ENCODE measurements at places on chromosomes 13 and 19.

GRCh38 chr19:3572132-3572854 lies 451 bp upstream of the HMG20B start:
- peak overlapping the region; percentile 72 for H3K27ac ChIP-seq
- H3K27me3 ChIP-seq, result no peaks in the 10 kb centered on the region

- peaks cover 33% of the 10 kb centered on the region for H3K36me3 ChIP-seq
- no peaks in the 10 kb centered on the region for H3K27me3 ChIP-seq
- no peaks in the 10 kb centered on the region for H3K4me1 ChIP-seq
- H3K4me3 ChIP-seq, result no peak overlapping the region
- no peak for DNase-seq
Observed at GRCh38 chr19:4423416-4424126, 21.1 kb downstream of the CHAF1A start.

GRCh38 chr19:46239193-46240024 lies 9.9 kb downstream of the IGFL1 start:
- no peaks in the 10 kb centered on the region for H3K36me3 ChIP-seq
- peaks cover 34% of the 10 kb centered on the region for H3K27me3 ChIP-seq
- H3K27ac ChIP-seq, result no peak overlapping the region

- H3K36me3 ChIP-seq, result peaks cover 12% of the 10 kb centered on the region
- H3K4me1 ChIP-seq, result no peaks in the 10 kb centered on the region
- no peak overlapping the region for H3K4me3 ChIP-seq
- no peak for DNase-seq
- no peaks in the 10 kb centered on the region for H3K27me3 ChIP-seq
Observed at GRCh38 chr19:16416991-16417390, 54.8 kb downstream of the EPS15L1 start.

DNA sequence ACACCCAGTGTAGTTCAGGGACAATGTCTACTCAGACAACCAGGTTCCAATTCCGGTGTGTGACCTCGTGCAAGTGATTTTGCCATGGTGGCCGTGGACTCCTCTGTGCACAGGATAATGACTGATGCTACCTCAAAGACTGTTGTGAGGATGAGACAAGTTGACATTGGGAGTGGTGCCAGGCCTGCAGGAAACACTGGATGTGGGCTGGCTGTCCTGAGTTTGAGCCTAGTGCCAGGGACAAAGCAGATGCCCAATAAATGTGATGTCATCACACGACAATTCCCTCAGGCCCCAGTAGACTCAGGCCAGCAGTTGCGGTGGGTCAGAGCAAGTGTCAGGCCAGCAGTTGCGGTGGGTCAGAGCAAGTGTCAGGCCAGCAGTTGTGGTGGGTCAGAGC lies 6.2 kb upstream of the SCN1B start:
- H3K27me3 ChIP-seq, result no peaks in the 10 kb centered on the region
- no peak overlapping the region for H3K27ac ChIP-seq
- DNase-seq, result no peak
- H3K4me3 ChIP-seq, result no peak overlapping the region

DNA sequence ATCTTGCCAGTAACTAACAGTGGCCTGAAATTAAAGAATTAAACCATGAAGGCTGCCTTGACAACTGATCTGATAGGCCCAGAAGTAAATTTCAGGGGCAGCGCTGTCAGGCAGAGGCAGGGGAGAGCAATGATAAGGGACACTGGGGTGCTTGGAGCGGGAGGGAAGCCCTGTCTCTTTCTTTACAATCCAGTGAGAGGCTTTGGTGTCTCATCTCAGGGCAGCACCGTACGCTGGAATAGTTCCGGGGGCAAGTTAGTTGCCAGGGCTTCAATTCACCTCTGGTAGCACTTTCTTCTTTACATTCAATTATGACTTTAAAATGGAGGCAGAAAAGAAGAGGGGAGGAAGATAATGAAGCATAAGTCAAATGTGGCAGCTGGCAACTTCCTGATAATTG lies 74.6 kb downstream of the CBY2 start:
- no peaks in the 10 kb centered on the region for H3K36me3 ChIP-seq
- no peaks in the 10 kb centered on the region for H3K4me1 ChIP-seq
- no peak overlapping the region for H3K27ac ChIP-seq
- H3K27me3 ChIP-seq, result no peaks in the 10 kb centered on the region

- no peaks in the 10 kb centered on the region for H3K27me3 ChIP-seq
- H3K4me1 ChIP-seq, result no peaks in the 10 kb centered on the region
- DNase-seq, result no peak
- no peaks in the 10 kb centered on the region for H3K36me3 ChIP-seq
- no peak overlapping the region for H3K27ac ChIP-seq
Observed at GRCh38 chr13:112453874-112454647, 77.9 kb downstream of the SPACA7 start.

- no peak for DNase-seq
- peaks cover 8% of the 10 kb centered on the region for H3K4me1 ChIP-seq
- H3K27me3 ChIP-seq, result peaks cover 86% of the 10 kb centered on the region
- H3K27ac ChIP-seq, result no peak within 1 kb of the TSS
Observed at GRCh38 chr19:4534836-4535658, at the start of gene PLIN5. PLIN5 (minus strand) TSS chr19:4535224; CDS start chr19:4534074, 1,150 bp downstream.

- H3K4me3 ChIP-seq, result no peak overlapping the region
- DNase-seq, result no peak
- H3K27me3 ChIP-seq, result no peaks in the 10 kb centered on the region
- no peaks in the 10 kb centered on the region for H3K36me3 ChIP-seq
Observed at GRCh38 chr19:28882818-28883217, 330.1 kb downstream of the UQCRFS1 start.

DNA sequence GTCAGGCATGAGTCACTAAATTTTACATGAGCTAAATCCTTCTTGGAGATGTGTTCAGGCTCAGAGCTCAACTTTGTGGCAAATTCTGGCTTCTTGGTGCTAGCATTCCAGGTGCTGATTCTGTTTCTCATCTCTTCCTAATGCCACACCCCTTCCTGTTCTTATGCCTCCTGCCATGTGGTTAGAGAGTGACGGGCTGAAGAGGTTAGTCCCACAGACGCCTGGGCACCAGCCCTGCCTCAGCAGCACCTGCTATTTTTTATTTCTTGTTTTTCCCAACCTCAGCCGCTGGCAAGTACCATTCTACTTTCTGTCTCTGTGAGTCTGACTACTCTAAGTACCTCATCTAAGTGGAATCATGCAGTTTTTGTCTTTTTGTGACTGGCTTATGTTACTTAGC lies 329.5 kb downstream of the KCNRG start:
- no peaks in the 10 kb centered on the region for H3K27me3 ChIP-seq
- no peaks in the 10 kb centered on the region for H3K4me1 ChIP-seq
- H3K4me3 ChIP-seq, result no peak overlapping the region
- DNase-seq, result no peak

GRCh38 chr19:41352609-41353465 lies 885 bp downstream of the TGFB1 start:
- peaks cover 7% of the 10 kb centered on the region for H3K4me1 ChIP-seq
- H3K27ac ChIP-seq, result peak overlapping the region; percentile 83
- H3K36me3 ChIP-seq, result peaks cover 5% of the 10 kb centered on the region

DNA sequence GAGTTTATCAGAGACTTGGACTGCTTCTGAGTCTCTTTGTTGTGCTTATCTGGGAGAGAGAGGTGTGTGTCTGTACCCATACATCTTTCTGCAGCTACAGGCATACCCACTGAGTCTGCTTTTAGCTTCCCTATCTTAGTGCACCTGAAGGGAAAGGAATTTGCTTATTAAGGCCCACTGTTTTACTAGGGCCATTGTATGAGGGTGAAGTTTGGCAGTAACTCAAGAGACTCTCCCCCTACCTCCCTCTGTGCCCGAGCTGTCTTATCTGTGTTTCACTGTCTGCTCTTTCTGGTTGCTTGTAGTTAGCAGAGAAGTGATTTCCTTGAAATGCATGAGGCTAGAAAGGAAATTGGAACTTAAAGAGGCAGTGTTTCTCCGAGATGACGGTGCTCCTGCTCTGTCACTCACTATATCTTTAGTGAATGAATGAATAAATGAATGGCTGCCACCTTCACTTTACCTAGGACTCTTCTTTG lies 678 bp upstream of the CD33 start:
- no peak overlapping the region for H3K4me3 ChIP-seq
- no peaks in the 10 kb centered on the region for H3K4me1 ChIP-seq
- DNase-seq, result no peak
- H3K36me3 ChIP-seq, result no peaks in the 10 kb centered on the region
- H3K27ac ChIP-seq, result no peak overlapping the region
- no peaks in the 10 kb centered on the region for H3K27me3 ChIP-seq

DNA sequence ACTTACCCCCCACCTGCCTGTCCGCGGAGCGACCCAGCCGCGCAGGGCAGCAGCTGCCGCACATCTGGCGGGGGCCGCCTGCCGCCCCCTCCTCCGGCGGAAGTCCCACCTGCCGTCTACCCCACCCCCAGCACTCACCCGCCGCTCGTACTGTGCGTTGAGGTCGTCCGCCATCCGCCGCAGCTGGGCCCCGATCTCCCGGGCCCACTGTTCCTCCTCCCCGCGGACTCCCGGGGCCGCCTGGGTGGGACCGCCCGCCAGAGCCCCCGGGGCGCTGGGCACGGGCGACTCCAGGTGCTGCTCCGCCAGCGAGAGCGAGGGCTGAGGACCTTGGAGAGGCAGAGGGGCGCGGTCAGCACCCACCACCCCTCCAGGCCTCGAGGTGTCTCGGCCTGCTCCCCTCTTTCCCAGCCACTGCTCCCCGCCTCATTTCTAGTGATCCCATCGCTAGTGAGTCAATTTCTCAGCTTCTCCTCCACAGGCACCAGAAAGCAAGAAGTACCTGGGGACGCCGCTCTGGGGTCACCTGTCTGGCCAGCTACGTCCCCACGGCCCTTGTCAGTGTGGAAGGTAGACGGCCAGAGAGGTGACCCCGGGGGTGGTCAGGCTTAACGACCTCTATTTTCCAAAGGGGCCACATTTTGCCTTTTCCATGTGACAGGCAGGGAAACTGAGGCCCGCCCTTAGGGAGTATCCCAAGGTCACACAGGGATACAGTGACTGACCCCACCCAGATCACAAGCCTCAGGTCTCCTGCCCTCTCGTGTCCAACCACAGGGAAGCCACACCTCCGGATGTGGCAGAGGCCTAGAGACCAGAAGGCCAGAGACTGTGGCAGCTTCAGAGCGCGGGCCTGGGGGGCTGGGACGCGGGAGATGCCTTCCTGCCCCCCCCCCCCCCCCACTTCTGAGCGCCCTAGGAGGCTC lies 4.3 kb downstream of the BBC3 start:
- no peaks in the 10 kb centered on the region for H3K4me1 ChIP-seq
- DNase-seq, result peak; percentile 85
- H3K27ac ChIP-seq, result peak overlapping the region; percentile 96

DNA sequence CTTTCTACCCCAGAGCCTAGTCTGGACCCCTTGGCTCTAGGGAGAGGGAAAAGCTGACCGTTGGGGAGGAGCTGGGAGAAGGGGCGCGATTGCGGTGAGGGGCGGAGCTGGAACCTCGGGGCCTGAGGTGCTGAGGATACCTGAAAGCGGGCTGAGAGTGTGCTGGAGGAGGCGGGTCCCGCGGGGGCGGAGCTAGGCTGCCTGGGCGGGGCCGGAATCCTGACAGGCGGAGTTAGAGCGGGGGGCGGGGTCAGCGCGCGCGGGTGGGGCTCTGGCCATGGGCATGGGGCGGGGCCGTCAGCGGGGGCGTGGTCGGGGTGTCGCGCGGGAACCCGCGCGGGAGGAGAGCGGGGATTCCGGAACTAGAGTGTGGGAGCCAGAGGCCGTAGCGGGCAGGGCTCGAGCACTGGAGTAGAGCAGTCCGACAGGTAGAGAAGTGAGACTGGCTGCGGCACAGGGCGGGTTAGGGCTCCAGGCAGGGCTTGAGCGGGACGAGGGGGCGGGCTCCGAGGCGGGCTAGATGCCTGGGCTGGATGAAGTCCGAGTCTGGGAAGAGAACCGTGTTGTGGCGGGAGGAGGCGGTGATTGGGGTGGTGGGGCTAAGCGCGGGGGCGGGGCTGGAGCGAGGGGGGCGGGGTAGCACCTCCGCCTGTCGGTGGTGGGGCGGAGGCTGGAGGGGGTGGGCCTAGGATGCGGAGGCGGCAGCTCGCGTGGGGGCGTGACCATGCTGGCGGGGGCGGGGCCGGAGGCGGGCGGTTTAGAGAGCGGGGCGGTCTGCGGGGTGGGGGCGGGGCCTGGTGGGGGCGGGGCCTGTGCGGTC lies at the start of gene INAFM1:
Gene INAFM1, plus strand, starts transcription at position 815 of the 820 bp plus-strand sequence. CDS start 35 bp downstream, outside the sequence.
- H3K27ac ChIP-seq, result peak within 1 kb of the TSS; percentile 99
- peak; percentile 98 for DNase-seq
- H3K36me3 ChIP-seq, result peaks cover 7% of the 10 kb centered on the region
- no peaks in the 10 kb centered on the region for H3K27me3 ChIP-seq

DNA sequence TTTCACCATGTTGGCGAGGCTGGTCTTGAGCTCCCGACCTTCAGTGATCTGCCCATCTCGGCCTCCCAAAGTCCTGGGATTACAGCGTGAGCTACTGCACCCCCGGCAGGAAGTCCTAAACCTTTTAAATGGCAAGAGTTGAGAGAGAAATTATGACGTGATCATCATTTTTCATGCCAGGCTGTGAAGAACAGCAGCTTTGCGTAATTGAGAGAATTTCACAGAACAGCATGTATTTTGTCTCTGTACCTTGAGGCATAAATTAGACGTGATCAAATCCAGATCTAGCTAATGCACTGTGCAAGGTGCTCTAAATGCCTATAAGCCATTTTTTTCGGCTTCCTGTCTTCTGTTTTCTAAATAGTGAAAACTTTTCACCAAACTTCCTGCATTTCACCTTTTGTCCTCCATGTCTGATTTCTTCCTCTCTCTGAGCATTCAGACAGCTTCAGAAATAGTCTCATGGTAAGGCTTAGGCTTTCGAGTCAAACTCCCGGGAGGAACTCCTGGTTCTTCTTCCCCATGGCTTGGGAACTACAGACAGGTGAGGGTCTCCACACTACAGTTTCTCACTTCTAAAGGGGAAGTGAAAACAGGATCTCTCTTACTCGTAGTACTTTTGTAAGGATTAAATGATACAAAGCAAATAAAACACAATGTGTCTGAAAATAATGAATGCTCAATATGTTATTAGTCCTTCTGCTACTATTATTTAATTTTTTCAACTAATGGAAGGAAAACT lies 51.0 kb downstream of the WDFY2 start:
- peaks cover 7% of the 10 kb centered on the region for H3K4me1 ChIP-seq
- DNase-seq, result no peak
- H3K4me3 ChIP-seq, result no peak overlapping the region

- no peaks in the 10 kb centered on the region for H3K27me3 ChIP-seq
- no peak overlapping the region for H3K27ac ChIP-seq
- no peak overlapping the region for H3K4me3 ChIP-seq
Observed at GRCh38 chr19:41702171-41702651, 6.2 kb upstream of the CEACAM5 start.

DNA sequence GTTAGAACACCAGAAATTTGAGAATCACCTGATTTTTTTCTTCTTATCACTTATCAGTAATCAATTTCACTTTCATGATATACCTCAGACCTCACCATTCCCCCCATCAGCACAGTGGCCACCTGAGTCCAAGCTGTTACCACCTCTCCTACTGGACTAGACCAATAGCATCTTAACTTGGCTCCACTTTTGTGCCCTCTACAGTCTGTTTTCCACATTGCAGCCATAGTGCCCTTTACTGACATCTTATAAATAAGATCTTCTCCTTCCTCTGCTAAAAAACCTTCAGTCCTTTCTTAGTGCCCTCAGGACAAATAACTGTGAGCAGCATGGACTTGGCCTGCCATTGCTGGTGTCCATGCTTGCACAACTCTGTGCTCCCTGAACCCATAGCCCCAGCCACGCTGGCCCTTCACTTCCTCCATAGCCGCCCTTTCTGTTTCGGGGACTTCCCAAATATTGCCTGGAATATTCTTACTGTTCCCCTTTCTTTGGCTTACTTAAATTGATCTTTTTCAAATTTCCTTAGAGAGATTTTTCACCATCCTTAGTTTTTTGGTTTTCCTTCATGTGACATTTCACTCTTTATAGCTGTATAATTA lies 380.8 kb downstream of the LMO7 start:
- H3K36me3 ChIP-seq, result no peaks in the 10 kb centered on the region
- H3K4me3 ChIP-seq, result no peak overlapping the region
- no peaks in the 10 kb centered on the region for H3K4me1 ChIP-seq
- H3K27me3 ChIP-seq, result no peaks in the 10 kb centered on the region

- DNase-seq, result no peak
- no peaks in the 10 kb centered on the region for H3K4me1 ChIP-seq
- H3K36me3 ChIP-seq, result no peaks in the 10 kb centered on the region
Observed at GRCh38 chr13:70391678-70392077, 283.4 kb upstream of the KLHL1 start.

All from tibial nerve (tissue), 4 donors.